Frontal cortex (tissue), 4 donors: ENCODE measurements at places on chromosomes 12 and 14. TPM values are rescaled to one million over a fixed set of nuclear protein-coding genes. Genes with fewer than 3 reads are reported as not detected.

Gene TSFM
- 30.2 TPM for total RNA-seq

Gene B4GALNT3
- 2.4 TPM for total RNA-seq

Gene FOXG1
- total RNA-seq, result 65.2 TPM

Gene KRT79
- not detected for total RNA-seq

Gene PTPRO
- 204 TPM for total RNA-seq

Gene KRT2
- not detected for total RNA-seq

Gene ATP5MC2
- total RNA-seq, result 73.0 TPM

Gene LMO3
- total RNA-seq, result 1,227 TPM

Gene EID3
- total RNA-seq, result 4.5 TPM

Gene RIPK3
- total RNA-seq, result under 0.01 TPM

Gene MYRFL
- 0.82 TPM for total RNA-seq

Gene ARL1
- 37.1 TPM for total RNA-seq

Gene MDM1
- total RNA-seq, result 16.7 TPM

Gene FLRT2
- total RNA-seq, result 84.0 TPM

Gene NKX2-1
- total RNA-seq, result 0.82 TPM

Gene OR11G2
- not detected for total RNA-seq

Gene GSG1
- 0.41 TPM for total RNA-seq

Gene SYNJ2BP
- 25.3 TPM for total RNA-seq

Gene IL22
- not detected for total RNA-seq

Gene ZFYVE21
- 40.4 TPM for total RNA-seq

Gene PLA2G1B
- total RNA-seq, result not detected

Gene GLI1
- total RNA-seq, result under 0.01 TPM

Gene OAS1
- total RNA-seq, result 1.2 TPM

Gene ASCL1
- 8.2 TPM for total RNA-seq

Gene CISTR
- not detected for total RNA-seq

Gene TSPAN19
- total RNA-seq, result not detected

Gene TOMM20L
- not detected for total RNA-seq

Gene DLGAP5
- 4.9 TPM for total RNA-seq

Gene LTBP2
- total RNA-seq, result 1.2 TPM

Gene IL31
- not detected for total RNA-seq

Gene PEX5
- 71.7 TPM for total RNA-seq

Gene OVCH1
- 0.41 TPM for total RNA-seq

Gene LAG3
- under 0.01 TPM for total RNA-seq

Gene ENDOU
- total RNA-seq, result not detected

Gene KRT6A
- total RNA-seq, result not detected

Gene SLCO1B1
- not detected for total RNA-seq

Gene FSCB
- total RNA-seq, result not detected

Gene KRT7
- total RNA-seq, result not detected

Gene PARPBP
- 6.5 TPM for total RNA-seq

Gene BIN2
- 1.2 TPM for total RNA-seq

Gene C14orf39
- not detected for total RNA-seq

Gene GLT1D1
- total RNA-seq, result 11.0 TPM

Gene LRFN5
- total RNA-seq, result 66.9 TPM

Gene HAL
- not detected for total RNA-seq

Gene IL26
- total RNA-seq, result not detected

Gene SPATA7
- 102 TPM for total RNA-seq

Gene ASPG
- total RNA-seq, result 0.41 TPM

Gene SLC17A8
- total RNA-seq, result 11.0 TPM

Gene ERP27
- total RNA-seq, result not detected

Gene SRRM4
- total RNA-seq, result 5.7 TPM

Gene KRT77
- not detected for total RNA-seq

Gene CD163L1
- total RNA-seq, result 5.7 TPM

Gene KRT78
- not detected for total RNA-seq
